ENCODE measurements at places on chromosomes 1 and 21. TPM values are rescaled to one million over a fixed set of nuclear protein-coding genes. Genes with fewer than 3 reads are reported as not detected.

Gene CFHR5
- not detected for total RNA-seq

Gene FAM163A
- not detected for total RNA-seq

Gene GBP3
- 1.6 TPM for total RNA-seq

Gene VWA5B1
- total RNA-seq, result not detected

Gene LGR6
- 0.40 TPM for total RNA-seq

Gene SUSD4
- 0.38 TPM for total RNA-seq

Gene PGBD2
- total RNA-seq, result 4.2 TPM

Gene LDLRAD1
- not detected for total RNA-seq

Gene LHX8
- 1.7 TPM for total RNA-seq

Gene ZNF695
- total RNA-seq, result 3.4 TPM

Gene ALG14
- total RNA-seq, result 7.2 TPM

Gene TENT5C
- total RNA-seq, result 0.09 TPM

Gene DEPDC1
- 13.1 TPM for total RNA-seq

Gene ECM1
- total RNA-seq, result 2.1 TPM

Gene CD1B
- total RNA-seq, result not detected

Gene CLCNKB
- not detected for total RNA-seq

Gene C1orf226
- 0.73 TPM for total RNA-seq

Gene KIAA0040
- total RNA-seq, result 0.83 TPM

Gene RPS27
- total RNA-seq, result 7,196 TPM

Gene TMEM39B
- 14.2 TPM for total RNA-seq

Gene DNAJC8
- 74.5 TPM for total RNA-seq

Gene REN
- total RNA-seq, result not detected

Gene GPR37L1
- total RNA-seq, result 0.15 TPM

Gene FAM151A
- not detected for total RNA-seq

Gene MRAP
- total RNA-seq, result not detected

Gene ZNF124
- total RNA-seq, result 4.7 TPM

Gene RNU1-2
- not detected for total RNA-seq

Gene GUCA2B
- not detected for total RNA-seq

Gene KIRREL1
- 38.2 TPM for total RNA-seq

Gene PDIK1L
- total RNA-seq, result 2.3 TPM

Gene ST6GALNAC3
- 1.2 TPM for total RNA-seq

Gene TSPEAR
- not detected for total RNA-seq

Gene NADK
- total RNA-seq, result 41.6 TPM

Gene FCGR3A
- not detected for total RNA-seq

Gene OR2W3
- not detected for total RNA-seq

Gene POU3F1
- total RNA-seq, result 0.04 TPM

Gene LRRC8B
- 5.3 TPM for total RNA-seq

Gene WNT2B
- total RNA-seq, result 0.33 TPM

Gene FMO5
- 0.34 TPM for total RNA-seq

Gene FALEC
- total RNA-seq, result not detected

Gene MAN1C1
- 0.24 TPM for total RNA-seq

Gene MORC3
- 9.6 TPM for total RNA-seq

Gene OXCT2
- 0.50 TPM for total RNA-seq

Gene RRP1B
- total RNA-seq, result 34.7 TPM

Gene KCNK2
- 0.22 TPM for total RNA-seq

Gene TIAM1
- 0.68 TPM for total RNA-seq

Gene RAP1GAP
- total RNA-seq, result 13.8 TPM

Gene KCNA2
- total RNA-seq, result 0.04 TPM

Gene PLEKHG5
- total RNA-seq, result 3.9 TPM

Gene NT5C1A
- total RNA-seq, result not detected

Gene ETV3L
- not detected for total RNA-seq

Gene TNFAIP8L2
- not detected for total RNA-seq

Gene FLVCR1
- total RNA-seq, result 19.2 TPM

Gene KIF2C
- total RNA-seq, result 40.5 TPM

Gene CALML6
- 0.23 TPM for total RNA-seq

Data from A549 treated with DMSO at 1 μM for 4 hours (cell line).